Effector memory CD4-positive, alpha-beta T cell (primary cell): ENCODE measurements at places on chromosomes 1 and 21.
A peak's percentile ranks its signal among the peaks of the same experiment; 100 is the strongest.

GRCh38 chr1:152015766-152016165, 21.0 kb downstream of the S100A11 start:
- H3K27ac ChIP-seq: no peak overlapping the region
- DNase-seq: no peak
- no peaks in the 10 kb centered on the region for H3K36me3 ChIP-seq
- H3K4me1 ChIP-seq: no peaks in the 10 kb centered on the region
- H3K4me3 ChIP-seq: no peak overlapping the region

GRCh38 chr1:107687849-107688753, 276.9 kb downstream of the VAV3 start:
- H3K36me3 ChIP-seq: no peaks in the 10 kb centered on the region
- no peaks in the 10 kb centered on the region for H3K4me1 ChIP-seq
- H3K27me3 ChIP-seq: no peaks in the 10 kb centered on the region
- no peak for DNase-seq
- no peak overlapping the region for H3K27ac ChIP-seq
- H3K4me3 ChIP-seq: no peak overlapping the region

- no peak overlapping the region for H3K4me3 ChIP-seq
- no peaks in the 10 kb centered on the region for H3K36me3 ChIP-seq
- no peak for DNase-seq
- no peaks in the 10 kb centered on the region for H3K27me3 ChIP-seq
- H3K4me1 ChIP-seq: no peaks in the 10 kb centered on the region
Measured at GRCh38 chr1:56374026-56374974, 205.1 kb downstream of the PLPP3 start.

- DNase-seq: no peak
- H3K4me3 ChIP-seq: no peak overlapping the region
- no peaks in the 10 kb centered on the region for H3K27me3 ChIP-seq
- H3K27ac ChIP-seq: no peak overlapping the region
- H3K36me3 ChIP-seq: no peaks in the 10 kb centered on the region
Measured at GRCh38 chr1:213159376-213159775, 108.3 kb downstream of the RPS6KC1 start.

- no peak for DNase-seq
- peak overlapping the region; percentile 85 for H3K27ac ChIP-seq
- peaks cover 38% of the 10 kb centered on the region for H3K4me1 ChIP-seq
Measured at GRCh38 chr1:150973258-150973835, 1.3 kb downstream of the CERS2 start.

DNA sequence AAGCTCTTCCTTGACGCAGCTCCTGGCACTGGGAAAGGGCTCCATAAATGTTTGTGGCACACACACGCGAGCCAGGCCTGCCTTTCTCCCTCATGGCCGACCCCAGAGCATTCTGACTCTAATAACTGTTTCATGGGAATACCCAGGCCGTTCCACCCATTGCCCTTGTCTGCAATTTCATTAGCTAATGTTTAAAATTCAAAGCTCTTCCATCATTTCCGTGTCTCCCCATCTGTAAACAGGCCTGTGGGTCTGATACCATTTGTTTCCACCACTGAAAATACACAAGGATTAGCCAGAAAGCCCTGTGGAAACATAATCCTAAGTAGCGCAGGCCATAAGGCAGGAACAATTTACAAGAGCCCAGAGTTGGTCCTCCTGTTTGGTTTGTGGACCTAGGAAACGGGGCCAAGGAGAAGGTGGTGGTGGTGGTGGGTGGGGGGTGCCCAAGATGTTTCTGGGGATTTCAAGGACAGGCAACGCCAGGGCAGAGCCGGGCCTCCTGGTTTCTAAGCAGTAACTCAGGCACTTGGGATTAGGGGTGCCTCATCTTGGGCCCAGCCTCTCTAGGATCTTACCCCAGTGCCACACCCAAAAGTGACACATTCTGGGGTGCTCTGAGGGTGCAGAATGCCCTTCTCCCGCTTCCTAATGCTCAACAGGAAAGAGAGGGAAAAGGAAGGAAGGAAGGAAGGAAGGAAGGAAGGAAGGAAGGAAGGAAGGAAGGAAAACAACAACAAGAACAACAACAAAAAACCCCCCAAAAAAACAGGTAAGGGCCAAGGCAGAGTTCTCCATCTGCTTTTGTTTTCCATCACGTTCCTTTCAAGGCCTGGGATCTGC, 79.4 kb downstream of the SSBP3 start:
- H3K4me1 ChIP-seq: peaks cover 3% of the 10 kb centered on the region
- H3K4me3 ChIP-seq: no peak overlapping the region
- H3K36me3 ChIP-seq: no peaks in the 10 kb centered on the region
- DNase-seq: no peak
- no peaks in the 10 kb centered on the region for H3K27me3 ChIP-seq

DNA sequence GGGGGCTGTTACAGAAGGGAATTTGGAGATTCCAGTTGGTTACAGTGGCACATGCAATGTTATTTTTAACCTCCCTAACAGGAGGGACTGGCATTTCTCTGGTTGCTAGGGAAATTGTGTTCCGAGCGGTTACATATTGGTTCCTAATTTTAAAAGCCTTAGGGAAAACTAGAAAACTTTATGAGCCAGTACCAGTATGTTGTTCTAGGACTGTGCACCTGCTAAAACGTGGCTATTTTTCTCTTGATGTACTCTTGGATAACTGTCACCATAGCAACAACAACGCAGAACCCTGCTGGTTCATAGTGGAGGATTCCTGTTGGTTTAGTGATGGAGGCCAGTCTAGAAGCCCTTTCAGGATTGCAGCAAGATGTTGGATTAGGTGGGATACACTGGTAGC, 68.9 kb upstream of the PGBD5 start:
- H3K4me3 ChIP-seq: no peak overlapping the region
- no peaks in the 10 kb centered on the region for H3K36me3 ChIP-seq
- no peaks in the 10 kb centered on the region for H3K27me3 ChIP-seq
- no peak for DNase-seq
- H3K27ac ChIP-seq: no peak overlapping the region
- no peaks in the 10 kb centered on the region for H3K4me1 ChIP-seq

DNA sequence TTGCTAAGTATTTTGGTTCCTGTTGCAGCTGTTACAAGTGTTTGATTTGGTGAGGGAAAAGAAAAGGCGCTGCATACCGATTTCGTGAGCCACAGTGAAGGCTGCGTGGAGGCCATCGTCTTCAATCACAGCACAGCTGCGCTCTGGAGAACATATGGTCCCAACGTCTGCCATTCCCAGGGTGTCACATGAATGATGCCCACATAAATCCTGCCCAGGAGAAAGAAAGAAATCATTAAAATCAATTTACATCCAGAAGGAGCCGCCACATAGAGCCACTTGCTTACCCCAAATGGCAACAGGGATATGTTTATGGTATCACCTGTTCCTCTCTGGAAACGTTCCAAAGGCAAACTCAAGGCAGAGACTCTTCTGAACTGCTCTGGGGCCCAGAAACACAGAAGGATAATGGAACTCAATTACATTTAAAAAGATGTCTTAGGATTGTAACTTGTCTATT, 12.2 kb downstream of the ADAMTS5 start:
- H3K4me1 ChIP-seq: no peaks in the 10 kb centered on the region
- DNase-seq: no peak
- H3K4me3 ChIP-seq: no peak overlapping the region
- no peaks in the 10 kb centered on the region for H3K36me3 ChIP-seq

GRCh38 chr1:74468982-74469603, 43.3 kb downstream of the LRRC53 start:
- H3K36me3 ChIP-seq: no peaks in the 10 kb centered on the region
- H3K4me1 ChIP-seq: no peaks in the 10 kb centered on the region
- DNase-seq: no peak
- no peak overlapping the region for H3K4me3 ChIP-seq
- no peaks in the 10 kb centered on the region for H3K27me3 ChIP-seq

DNA sequence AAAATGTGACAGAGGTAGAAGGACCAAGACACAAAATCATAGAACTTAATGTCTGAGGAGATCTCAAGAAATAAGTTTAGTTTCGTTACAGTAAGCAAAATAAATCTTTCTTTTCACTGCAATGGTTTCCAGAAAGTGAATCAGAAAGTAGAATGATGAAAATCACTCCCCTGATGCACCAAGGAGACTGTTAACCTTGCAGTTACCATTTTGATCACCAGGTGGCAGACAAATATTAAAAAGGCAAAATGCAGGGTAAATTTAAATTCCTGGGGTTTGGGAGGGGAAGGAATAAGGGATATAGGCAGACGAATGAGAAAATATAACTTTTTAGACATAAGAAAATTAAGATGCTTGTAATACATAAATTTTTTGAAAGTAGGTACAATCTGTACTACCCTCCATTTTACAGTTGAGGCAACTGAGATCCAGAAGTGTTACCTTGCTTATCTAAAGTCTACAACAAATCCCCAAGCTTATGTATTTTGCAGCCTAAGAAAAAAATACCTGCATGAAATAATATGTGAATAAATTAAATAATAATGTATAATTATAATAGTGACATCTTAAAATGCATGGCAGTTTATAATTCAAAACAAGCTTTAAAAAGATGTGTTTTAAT, 253.2 kb downstream of the CRB1 start:
- DNase-seq: no peak
- H3K27ac ChIP-seq: no peak overlapping the region
- H3K36me3 ChIP-seq: no peaks in the 10 kb centered on the region
- no peak overlapping the region for H3K4me3 ChIP-seq
- no peaks in the 10 kb centered on the region for H3K27me3 ChIP-seq

DNA sequence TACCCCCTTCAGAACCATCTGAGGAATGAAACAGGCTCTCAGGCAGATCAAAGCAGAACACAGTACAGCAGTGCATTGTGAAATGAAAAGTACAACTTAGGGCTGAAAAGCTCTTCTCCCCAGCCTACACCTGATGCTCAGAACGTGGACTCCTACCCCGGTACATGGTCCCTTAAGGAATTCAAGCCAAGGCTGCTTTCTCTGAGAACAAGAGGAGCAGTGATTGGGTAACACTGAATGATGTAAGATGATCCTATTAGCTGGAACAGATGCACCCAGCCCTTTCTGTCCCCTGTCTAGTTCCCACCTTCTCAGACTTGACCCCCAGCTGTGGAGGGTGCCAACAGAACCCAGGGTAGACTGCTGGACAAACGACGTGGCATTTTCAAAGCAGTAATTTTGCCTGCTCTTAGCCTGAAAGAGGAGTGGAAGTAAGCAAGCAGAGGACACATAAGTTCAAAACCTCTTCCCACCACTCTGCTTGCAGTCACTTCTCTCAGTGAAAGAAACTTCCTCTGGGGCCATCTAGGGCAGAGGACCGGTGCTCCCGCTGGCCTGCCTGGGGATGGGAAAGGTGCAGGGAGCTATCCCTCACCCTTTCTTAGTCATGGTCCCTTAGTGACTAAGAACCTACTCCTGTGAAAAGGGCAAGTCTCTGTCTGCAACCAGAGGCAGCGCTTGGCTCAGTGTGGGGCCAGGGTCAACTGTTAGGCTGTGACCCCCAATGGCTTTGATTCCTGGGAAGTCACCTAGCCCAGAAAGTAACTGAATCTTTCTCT, 72.7 kb downstream of the TRABD2B start:
- H3K27ac ChIP-seq: no peak overlapping the region
- H3K27me3 ChIP-seq: no peaks in the 10 kb centered on the region
- H3K4me1 ChIP-seq: no peaks in the 10 kb centered on the region
- no peak for DNase-seq
- H3K36me3 ChIP-seq: no peaks in the 10 kb centered on the region
- H3K4me3 ChIP-seq: no peak overlapping the region

GRCh38 chr1:75725861-75726361, 1.4 kb downstream of the ACADM start:
- H3K27ac ChIP-seq: no peak overlapping the region
- DNase-seq: no peak
- H3K4me1 ChIP-seq: peaks cover 16% of the 10 kb centered on the region
- no peaks in the 10 kb centered on the region for H3K36me3 ChIP-seq
- H3K4me3 ChIP-seq: peak overlapping the region; percentile 23
- no peaks in the 10 kb centered on the region for H3K27me3 ChIP-seq

DNA sequence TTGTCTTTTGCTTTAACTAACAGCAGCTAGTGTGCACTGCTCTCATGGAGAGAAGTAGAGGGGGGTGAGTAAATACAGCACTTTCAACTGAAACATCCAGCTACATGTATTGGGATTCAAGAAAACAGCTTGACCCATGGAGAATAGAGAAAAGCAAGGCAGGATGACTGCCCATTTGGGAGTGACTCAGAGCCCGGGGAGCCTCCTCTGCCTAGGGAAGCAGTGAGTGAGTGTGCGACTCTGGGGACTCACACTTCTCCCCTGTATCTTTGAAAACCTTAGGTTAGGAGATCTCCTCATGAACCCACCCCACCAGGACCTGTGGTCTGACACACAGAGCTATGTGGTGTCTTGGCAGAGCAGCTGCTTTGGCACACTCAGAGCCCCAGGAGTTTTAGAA, 82.0 kb upstream of the PTGFR start:
- H3K27me3 ChIP-seq: no peaks in the 10 kb centered on the region
- H3K27ac ChIP-seq: no peak overlapping the region
- H3K36me3 ChIP-seq: no peaks in the 10 kb centered on the region

GRCh38 chr21:45525910-45526306, 16.3 kb downstream of the SLC19A1 start:
- no peaks in the 10 kb centered on the region for H3K4me1 ChIP-seq
- no peaks in the 10 kb centered on the region for H3K27me3 ChIP-seq
- H3K27ac ChIP-seq: no peak overlapping the region
- H3K36me3 ChIP-seq: peaks cover 15% of the 10 kb centered on the region
- H3K4me3 ChIP-seq: no peak overlapping the region

DNA sequence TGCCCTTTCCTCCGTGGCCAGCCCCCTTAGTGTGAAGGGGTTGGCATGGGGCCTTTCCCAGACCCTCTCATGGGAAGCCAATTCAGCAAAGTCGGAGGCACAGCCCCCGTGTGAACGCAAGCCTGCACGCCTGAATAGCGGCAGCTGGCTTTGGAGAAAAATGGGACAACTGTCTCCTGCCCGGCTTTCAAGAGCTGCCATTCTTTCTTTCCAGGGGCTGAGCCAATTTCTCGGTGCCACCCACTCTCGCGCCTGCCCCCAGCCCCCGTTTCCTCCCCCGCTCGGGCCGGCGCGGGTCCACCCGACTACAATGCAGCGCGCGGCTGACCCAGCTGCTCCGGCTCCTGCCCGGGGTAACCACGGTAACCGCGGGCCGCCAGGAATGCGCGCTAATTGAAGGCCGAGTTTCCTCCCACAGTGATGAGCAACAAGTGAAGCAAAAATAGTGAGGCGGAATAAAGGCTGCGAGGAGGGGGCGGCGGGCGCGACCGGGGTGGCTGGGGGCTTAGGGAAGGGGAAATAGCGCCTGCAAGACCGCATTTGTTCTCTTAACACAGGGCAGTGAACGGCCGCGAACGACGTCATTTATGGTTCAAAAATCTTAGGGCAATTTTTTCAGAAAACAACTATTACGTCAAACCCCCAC, 27.8 kb downstream of the ILDR2 start:
- peaks cover 6% of the 10 kb centered on the region for H3K27me3 ChIP-seq
- no peaks in the 10 kb centered on the region for H3K36me3 ChIP-seq
- H3K4me1 ChIP-seq: no peaks in the 10 kb centered on the region
- DNase-seq: no peak
- H3K4me3 ChIP-seq: no peak overlapping the region
- H3K27ac ChIP-seq: no peak overlapping the region

DNA sequence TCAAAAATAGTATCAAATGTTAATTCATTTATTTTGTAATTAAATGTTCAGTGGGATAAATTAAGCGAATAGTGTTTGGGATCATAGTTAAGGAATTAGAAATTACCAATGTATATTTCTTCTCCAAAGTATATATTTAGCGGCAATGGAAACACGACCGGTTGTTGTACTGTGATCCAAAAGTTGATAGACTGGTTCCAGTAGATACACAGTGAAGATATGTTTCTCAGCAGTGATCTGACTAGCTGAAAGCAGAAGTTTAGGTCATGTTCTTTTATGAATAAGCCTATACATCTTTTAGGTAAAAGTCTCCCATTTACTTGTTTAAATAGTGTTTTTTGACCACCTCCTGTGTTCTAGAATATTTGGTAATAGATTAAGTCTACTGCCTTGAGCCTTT, 8.8 kb downstream of the USP16 start:
- no peaks in the 10 kb centered on the region for H3K27me3 ChIP-seq
- H3K4me1 ChIP-seq: no peaks in the 10 kb centered on the region
- no peak overlapping the region for H3K27ac ChIP-seq
- peaks cover 64% of the 10 kb centered on the region for H3K36me3 ChIP-seq
- no peak overlapping the region for H3K4me3 ChIP-seq
- DNase-seq: no peak
